Stimulated activated CD8-positive, alpha-beta memory T cell treated with anti-CD3 and anti-CD28 coated beads, Interleukin-15, amount 100 ng/mL, for 48 hours (primary cell): ENCODE measurements at places on chromosomes 12 and 14.

DNA sequence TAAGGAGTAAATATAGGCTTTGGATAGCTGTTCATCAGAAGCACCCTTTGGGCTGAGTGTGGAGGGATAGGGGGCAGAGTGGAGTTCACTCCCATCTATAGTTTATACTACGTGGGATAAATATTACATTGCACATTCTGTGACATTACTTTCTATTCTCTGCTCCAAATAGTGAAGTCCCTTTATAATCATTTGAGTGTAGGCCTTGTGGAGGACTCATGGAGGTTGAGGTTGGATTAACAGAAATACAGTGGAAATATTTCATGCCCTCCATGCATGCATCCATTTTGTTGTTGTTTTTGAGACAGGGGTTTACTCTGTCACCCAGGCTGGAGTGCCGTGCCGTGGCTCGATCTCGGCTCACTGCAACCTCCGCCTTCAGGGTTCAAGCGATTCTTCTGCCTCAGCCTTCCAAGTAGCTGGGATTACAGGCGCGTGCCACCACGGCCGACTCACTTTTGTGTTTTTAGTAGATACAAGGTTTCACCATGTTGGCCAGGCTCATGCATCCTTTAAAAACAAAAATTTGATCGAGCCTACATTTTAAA is 1.4 kb downstream of the CHPT1 start:
- no peak for DNase-seq

DNA sequence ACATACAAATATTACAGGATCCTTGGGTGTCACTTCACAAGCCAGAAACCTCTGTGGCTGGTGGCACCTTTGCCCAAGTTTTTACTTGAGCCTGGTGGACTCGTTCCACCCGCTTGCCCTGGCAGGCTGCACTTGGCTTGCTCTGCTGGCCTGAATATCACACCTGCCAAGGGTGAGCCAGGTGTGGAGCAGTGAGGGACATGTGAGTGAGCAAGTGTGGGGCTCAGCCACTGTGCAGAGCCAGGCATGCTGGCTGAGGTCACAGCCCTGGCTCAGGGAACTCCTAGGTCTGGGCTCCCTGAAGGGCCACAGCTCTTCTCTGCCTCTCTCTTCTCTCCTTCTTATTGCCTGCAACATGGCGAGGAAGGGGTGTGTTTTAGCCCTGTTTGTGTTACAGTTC is 82.0 kb downstream of the SLC16A7 start:
- no peak for DNase-seq

GRCh38 chr12:77842430-77842829 is 11.7 kb downstream of the NAV3 start:
- DNase-seq, result no peak

- DNase-seq, result no peak
These were observed 7.4 kb upstream of the SLC25A29 start for GRCh38 chr14:100313464-100314230.
